Right hindlimb (tissue), 1 donor: ENCODE measurements at places on chromosomes 11 and 22.

DNA sequence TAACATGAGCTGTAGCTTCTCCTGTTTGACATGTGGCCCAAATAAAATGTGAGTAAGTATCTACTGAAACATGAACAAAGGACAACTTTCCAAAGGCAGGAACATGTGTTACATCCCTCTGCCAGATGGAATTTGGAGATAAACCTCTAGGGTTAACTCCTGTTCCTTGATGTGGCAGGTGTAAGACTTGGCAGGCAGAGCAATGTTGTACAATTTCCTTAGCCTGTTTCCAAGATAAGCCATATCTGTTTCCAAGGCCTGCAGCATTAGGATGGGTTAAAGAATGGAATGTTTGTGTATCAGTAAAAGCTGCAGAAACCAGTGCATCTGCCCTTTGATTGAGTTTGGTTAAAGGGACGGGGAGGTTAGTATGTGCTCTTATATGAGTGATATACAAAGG, 8.8 kb upstream of the DNAJB13 start:
- no peak for DNase-seq

DNA sequence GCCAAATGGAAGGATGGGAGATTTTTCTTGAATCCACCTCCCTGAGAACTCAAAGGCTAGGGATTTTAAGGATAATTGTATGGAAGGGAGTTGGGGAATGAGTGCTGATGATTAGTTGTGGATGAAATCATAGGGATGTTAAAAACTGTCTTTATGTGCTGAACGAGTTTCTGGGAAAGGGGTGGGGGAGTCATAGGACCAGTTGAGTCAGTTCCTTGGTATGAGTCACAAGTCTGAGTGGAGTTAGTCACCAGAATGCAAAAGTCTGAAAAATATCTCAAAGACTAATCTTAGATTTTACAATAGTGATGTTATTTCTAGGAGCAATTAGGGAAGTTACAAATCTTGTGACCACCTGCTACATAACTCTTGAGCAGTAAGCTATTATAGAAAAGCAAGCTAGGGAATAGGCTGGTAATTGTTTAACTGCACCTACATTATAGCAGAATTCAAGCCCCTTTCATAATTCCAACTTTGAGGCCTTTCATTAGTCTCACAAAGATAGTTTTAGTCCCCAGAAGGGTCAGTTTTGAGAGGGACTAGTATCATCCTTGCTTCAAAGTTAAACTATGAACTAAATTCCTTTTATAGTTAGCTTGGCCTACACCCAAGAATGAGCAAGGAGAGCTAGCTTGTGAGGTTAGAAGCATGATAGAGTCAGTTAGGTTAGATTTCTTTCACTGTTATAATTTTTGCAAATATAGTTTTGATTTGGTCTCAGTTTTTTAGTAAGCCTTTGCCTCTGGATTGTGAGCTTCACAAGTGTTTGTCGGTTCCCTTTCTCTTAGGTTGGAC, 668.0 kb downstream of the ETS1 start:
- DNase-seq: no peak

GRCh38 chr11:39412117-39412516, 2047.3 kb downstream of the LRRC4C start:
- no peak for DNase-seq

DNA sequence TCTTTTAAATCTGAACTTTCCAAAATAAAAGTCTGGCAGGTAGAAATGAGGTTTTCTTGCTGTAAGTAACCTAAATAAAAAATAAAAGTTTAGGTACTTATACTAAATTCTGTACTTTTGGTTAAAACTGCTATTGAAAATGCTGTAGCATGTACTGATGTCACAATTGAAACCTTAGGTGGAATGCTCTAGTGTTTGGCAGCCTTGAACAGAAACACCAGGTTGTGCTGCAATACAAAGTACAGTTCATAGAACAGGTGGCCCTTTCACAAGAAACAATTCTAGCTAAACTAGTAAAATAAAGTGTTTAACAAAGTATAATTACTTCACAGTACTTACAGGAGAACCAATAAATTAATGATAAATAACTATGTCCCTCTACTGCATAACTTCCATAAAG, 25.1 kb downstream of the NPAT start:
- no peak for DNase-seq

GRCh38 chr11:29755474-29755873, 261.4 kb downstream of the KCNA4 start:
- no peak for DNase-seq

- DNase-seq: no peak
Observed at GRCh38 chr22:37343348-37343747, 61.0 kb downstream of the CYTH4 start.

DNA sequence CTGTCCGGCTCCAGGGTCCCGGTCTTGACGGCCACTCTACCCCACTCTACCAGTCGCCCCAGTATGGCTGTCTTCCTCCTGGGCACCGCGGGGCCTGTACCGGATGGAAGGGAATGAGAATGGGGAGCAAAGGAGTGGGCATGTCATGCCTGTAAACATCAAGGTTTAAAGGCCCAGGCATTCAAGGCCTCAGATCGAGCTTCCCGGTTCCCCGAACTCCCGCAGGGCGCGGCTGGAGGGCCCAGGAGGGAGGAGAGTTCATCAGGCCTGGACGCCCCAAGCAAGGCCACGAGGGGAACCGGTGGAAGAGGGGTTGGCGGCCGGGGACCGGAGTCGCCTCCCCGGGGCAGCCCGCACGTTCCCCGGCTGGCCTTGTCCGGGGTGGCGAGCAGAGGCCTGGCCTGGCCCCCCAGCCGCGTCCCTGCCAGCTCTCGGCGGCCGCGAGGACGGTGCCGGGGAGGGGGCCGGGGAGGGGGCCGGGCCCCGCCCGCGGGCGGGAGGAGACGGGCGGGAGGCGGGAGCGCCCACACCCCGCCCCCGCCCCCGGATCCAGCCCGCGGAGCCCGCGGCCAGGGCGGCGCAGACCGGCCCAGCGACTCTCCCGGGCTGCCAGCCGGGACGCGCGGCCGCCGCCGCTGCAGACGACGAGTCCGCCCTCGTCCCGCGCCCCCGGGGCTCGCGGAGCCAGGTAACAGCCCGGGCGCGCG, at the start of gene CDC42EP1:
Gene CDC42EP1, plus strand, starts transcription at position 580 of the 707 bp plus-strand sequence. CDS start 5,870 bp downstream, outside the sequence.
- peak; percentile 75 for DNase-seq

GRCh38 chr11:114311946-114312345, 15.7 kb downstream of the NNMT start:
- DNase-seq: no peak
